ENCODE measurements at places on chromosomes 4 and X.

- no peak for DNase-seq
These were observed 3.4 kb downstream of the CXCL8 start for GRCh38 chr4:73743795-73744194.

- DNase-seq: no peak
These were observed 525.1 kb upstream of the ATOH1 start for GRCh38 chr4:93303440-93303839.

DNA sequence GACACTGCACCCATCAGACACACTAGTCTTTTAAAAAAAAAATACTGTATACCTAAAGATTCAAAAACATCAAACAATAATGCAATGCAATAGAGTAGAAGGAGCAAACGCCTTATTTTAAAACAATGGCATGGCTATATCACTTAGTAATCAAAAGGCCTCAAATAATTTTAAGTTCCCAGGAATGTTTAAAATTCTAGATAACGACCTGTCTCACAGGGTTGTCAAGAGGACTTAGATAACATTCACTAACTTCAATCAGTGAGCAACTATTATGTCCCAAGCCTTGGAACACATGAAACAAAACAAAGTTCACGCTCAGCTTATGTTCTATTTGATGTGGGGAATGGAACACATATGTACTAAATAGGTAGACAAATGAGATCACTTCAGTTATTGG is 106.5 kb downstream of the FRYL start:
- no peak for DNase-seq

DNA sequence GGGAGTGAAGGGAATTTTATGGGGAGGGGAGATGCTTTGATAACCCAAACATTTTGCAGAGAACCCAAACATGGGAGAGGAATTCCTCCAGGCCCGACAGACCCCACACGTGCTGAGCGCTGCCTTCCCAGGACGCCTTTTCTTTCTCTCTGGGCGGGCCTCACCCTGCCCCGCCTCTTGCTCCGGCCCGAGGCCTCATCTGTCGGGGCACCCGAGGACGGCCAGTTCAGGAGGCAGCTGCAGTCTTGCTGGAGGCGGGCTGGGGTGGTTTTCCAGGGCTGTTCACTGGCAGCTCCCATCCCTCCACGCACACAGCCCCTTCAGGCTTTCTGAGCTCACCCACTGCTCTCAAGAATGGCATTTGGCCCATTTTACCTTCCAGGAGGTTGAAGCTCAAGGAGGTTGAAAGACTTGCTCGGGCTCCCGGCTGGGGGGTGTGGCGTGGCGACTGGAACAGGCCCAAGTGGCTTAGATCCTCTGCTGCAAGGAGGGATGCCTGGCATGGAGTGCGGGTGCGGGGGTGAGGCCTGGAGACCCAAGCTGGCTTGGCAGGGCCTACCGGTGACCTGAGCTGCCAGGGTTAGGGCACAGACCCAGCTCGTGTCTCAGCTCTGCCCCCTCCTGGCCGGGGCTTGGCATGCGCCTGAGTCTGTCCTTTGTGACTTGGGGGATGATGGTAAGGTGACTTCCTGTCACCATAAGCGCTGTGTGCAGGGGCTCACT is 99.2 kb downstream of the PSAPL1 start:
- DNase-seq: no peak

- no peak for DNase-seq
These were observed 6.1 kb downstream of the LAGE3 start for GRCh38 chrX:154472685-154473632.

GRCh38 chr4:101101072-101101471 is 246.3 kb downstream of the PPP3CA start:
- DNase-seq: no peak

All from astrocyte (in vitro differentiated cells and primary cell).